ENCODE measurements at places on chromosomes 3 and 15.

- no peak for ATAC-seq
Measured at GRCh38 chr3:167972502-167972901, 123.2 kb downstream of the GOLIM4 start.

GRCh38 chr3:15892311-15893227 lies 94.8 kb upstream of the ANKRD28 start:
- ATAC-seq: no peak

DNA sequence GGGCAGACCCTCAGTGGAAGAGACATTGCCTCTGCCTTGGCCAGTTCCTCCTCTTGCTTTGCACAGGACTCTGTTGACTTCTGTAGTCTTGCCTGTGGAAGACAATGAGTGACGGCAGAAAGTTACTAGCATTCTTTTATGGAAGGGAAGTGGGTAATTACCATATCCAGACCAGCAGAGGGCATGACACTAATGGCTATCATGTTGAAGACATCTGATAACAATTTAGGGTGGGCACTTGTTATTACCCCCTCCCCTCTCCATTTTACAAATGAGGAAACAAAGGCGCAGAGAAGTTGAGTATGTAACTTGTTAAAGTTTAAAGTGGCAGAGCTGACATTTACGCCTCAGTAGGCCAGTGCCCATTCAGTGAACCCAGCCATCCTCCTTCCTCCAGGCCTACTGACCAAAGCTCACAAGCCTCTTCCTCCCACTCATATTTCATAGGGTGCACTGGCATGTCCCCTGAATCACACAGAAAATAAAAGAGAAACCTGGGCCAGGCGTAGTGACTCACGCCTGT lies 48.2 kb upstream of the FMN1 start:
- ATAC-seq: no peak

GRCh38 chr3:196273655-196274054 lies 13.9 kb downstream of the PCYT1A start:
- no peak for ATAC-seq

DNA sequence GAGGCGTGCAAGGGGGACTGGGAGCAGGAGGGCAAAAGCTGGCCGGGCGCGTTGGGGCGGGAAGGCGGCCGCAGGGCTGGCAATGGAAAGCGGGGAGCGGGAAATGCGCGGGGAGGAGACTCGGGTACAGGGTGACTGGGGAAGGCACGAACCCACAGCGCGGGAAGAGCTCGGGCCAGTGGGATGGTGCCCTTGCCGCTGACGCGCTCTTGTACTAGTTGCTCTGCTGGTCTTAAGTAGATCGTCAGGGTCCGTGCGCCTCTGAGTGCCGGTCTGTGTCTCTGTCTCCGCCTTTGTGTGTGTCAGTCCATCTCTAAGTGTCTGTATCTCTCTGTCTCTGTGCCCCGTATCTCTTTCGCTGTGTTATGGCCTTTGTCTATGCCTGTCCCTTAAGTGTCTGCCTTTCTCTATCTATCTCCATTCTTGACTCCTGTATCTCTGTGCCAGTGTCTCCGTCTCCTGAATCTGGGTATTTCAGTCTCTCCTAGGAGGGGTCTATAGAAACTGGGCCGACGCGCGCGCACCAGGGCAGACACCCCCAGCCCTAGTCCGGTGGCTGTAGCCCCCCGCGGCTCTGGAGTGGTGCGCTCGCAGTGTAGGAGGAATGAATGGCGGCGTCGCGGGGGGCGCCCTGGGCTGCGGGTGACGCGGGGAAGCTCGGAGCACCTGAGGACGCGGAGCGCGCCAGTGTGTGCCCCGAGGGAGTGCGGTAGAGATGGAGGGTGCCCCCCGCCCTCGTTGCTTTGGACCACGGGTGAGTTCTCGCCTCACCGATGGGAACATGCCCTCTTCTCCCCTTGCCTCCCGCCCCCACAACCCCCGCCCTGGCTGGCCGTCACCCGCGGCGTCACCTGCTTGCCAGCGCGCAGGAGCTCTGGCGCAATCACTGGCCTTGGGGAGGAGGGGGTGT lies 756 bp upstream of the CAMK2N2 start:
- ATAC-seq: peak; percentile 20

DNA sequence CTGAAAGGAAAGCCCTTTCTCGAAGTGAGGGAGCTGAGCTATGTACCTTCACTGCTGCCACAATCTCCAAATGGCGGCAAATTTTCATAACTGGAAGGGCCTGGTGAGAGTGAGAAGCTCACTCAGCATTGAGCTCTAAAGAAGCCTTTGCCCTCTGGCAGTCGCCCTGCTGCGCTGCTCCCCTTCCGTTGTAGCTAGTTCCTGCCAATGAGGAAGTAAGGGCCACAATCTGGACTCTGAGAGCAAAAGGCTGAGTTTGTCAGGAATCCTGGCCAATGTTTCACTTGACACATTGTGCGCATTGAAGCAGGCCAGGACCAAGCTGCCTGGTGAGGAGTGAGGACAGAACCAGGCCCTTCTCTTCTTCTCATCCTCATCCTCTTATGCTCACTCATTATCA lies 579.5 kb downstream of the PDCD6IP start:
- no peak for ATAC-seq

DNA sequence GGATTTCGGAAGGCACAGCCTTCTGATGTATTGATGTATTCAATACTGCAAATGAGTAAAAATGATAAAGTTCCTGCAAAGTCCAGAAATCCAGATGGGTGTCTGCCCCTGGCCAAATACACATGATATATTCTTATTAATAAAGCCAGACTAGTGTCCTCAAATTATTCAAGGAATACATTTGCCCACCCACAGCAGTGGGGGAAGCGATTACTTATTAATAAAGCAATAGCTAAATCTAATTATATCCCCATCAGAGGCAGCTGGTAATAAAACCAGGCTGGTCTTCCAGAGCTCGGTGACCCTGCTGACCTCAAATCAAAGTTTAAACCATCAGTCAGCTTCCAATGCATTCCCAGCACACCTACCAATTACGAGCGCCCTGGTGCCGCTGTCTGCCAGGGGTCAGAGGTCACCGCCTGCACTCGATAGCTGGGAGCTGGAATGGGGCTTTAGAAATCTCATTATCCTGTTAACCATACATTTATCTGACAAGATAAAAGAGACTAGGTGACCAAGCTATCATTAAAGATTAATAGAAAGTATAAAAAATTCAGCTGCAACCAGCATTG lies 330.3 kb downstream of the UACA start:
- no peak for ATAC-seq

DNA sequence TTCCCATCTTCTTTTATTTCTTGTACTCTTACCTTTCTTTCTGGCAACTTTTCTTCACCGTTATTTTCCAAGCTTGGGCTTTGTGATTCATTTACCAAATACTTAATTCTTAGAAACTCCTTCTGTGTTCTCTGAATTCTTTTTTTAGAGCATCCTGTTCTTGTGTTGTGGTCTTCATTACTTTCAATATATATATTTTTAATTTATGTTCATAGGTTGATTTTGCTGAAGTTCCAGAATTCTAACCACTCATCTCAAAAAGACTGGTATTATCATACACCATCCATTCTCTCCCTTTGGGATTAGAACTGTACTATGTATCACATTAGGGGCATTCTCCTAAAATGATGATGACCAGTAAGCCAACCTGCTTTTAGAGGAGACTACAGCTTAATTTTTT lies 362.3 kb upstream of the CBLB start:
- peak; percentile 73 for ATAC-seq

DNA sequence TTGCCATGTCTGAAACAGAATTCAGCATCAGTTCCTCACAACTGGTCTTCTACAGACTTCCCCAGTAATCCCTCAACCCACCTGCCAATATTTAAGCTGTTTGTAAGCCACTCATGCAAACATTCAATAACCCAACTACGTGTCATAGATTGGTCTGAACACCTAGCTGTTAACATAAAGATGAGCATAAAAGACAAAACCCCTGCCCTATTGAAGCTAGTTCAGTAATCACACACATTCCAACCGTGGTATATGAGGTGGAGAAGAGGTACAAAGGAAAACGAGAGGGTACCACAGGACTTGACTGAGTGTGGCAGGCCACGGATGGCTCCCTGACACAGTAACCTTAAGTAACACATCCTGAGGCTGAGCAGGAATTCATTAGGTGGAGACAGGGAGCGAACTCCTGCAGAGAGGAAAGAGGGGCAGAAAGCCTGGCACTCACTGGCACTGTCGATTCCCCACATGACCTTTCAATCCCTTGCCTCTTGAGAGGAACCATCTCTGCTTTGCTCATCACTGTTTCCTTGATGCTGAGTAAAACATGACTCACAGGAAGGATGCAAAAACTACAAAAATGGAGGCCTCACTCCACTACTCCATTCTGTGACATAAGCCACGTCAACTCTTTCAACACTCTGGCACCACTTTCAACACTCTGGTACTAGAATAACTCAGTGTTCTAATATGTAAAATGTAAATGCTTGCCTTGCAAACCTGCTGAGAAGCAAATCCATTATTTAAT lies 31.3 kb downstream of the RPN1 start:
- peak; percentile 75 for ATAC-seq

- ATAC-seq: no peak
Measured at GRCh38 chr3:57505901-57506300, 38.2 kb downstream of the DNAH12 start.

DNA sequence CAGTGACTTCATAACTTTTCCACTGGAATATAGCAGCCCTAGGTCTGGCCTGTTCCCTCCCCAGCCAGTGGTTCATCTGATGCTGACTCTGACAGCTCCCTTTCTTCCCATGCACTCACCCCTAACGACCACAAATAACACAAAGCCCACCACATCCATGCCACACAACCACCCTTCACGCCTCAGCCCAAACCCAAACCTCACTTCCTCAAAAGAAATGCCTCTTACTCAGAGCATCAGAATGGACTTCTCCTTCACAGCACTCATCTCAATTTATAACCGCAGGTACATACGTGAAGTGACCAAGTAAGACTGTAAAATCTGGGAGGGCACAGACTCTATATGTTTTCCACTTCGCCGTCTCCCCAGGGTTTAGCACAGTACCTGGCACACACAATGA lies 1.1 kb downstream of the RBSN start:
- ATAC-seq: no peak

DNA sequence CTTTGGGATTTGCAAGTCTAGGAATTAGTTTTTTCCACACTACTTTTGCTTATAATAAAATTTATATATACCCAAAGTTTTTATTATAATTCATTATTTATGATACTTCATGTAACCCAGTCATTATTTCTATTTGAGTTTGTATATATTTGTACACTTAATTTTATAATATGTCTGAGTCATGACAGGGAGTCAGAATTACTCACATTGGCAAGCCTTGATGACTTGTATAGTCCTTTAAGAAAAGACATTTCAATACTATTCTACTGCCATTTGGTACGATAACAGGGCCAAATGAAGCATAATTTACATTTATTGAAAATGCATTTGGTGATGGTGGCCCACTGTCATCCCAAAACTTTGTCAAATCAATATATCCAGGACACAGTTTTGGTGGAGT lies 95.9 kb upstream of the UNC13C start:
- no peak for ATAC-seq

DNA sequence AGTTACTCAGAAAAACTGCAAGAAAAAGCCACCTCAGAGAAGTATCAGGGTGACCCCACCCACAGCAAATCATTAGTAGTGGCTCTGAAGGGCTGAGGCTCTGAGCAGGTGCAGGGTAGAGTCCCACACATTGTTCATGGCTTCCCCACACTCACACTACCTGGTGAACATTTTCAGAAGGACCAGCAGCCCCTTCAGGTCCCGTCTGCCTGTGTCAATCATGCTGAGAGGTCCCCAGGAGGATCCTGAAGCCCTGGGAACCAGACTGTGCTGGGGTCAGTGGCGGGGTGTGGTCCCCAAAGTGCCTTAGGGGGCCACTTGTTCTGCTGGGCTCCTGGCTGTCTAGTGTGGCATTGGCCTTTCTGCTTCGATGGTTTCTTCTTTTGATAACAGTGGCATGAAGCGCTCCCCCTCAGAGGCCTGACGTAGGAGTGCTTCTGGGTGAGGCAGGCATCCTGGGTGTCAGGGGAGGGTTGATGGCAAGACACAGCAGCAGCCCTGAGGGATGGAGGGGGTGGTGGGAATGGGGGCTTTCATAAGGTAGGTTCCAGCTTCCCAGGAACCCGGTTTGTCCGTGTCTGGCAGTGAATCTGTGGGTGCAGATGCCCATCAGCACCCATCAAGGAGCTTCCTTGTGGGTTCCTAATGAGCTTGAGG lies 19.0 kb upstream of the FANCD2 start:
- no peak for ATAC-seq

GRCh38 chr15:98943051-98943508 lies 64.5 kb downstream of the PGPEP1L start:
- no peak for ATAC-seq

DNA sequence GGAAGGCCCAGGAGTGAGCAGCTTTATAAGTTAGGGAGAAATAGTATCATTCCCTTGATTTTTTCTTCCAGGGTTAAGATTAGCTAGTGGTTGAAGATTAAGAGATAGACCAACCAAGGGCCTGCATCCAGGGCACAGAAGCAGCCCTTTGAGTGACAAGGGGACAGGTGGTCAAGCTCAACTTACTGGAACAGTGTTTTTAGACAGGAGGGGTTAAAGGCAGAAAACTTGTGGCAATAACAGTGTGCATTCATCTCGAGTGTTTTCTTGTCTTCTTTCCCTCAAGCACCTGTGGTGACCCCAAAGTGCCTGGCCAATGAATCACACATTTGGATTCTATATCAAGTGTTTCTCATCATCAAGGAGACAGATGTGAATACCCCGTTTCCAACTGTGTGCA lies 267.5 kb downstream of the PDCD6IP start:
- ATAC-seq: no peak

- no peak for ATAC-seq
Measured at GRCh38 chr15:40472171-40472727, 1.5 kb downstream of the CHST14 start.

DNA sequence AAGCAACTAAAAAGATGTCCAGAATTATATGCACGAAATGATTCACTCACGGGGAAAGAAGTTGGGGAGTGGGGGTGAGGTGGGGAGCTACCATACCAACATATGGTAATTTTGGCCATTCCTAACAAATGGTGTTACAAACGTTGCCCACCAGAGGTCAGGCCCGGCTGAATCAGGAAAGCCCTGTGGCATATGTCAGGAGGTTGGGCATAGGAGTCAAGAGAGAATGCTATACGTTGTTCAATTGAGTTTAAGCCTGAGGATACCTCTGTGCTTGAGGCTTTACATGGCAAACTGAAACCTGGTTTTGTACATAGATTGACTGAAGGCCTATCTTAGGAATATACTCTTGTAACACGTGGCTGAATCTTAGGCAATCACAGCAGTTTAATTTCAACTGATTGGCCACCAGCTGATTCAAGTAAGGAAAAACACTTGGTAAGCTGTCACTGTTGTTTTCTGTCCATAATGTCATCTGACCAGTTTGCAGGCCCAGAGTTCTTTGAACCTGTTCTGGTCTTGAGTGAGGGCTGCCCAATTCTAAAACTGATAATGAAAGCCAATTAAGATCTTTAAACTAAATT lies 23.4 kb upstream of the SLC2A2 start:
- no peak for ATAC-seq

GRCh38 chr15:87680208-87680607 lies 576.3 kb downstream of the NTRK3 start:
- ATAC-seq: no peak

DNA sequence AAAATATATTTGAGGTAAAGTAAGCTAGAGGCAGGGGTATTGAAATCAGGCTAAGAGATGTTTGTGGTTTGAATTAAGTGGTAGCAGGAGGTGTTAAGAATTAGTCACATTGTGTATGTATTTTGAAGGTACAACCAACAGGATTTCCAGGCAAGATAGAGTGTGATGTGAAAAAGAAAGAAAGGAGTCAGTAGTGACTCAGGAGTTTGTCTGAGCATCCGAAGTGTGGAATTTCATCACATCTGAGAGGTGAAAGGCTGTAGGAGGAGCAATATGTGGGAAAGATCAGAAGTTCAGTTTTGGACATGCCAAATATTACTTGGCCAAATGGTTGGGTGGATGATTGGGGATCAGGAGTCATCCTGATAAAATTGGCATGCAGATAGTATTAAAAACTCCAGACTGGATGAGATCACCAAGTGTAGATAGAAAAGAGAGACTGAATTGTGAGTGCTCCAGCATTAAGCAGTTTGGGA lies 32.1 kb upstream of the EBLN2 start:
- peak; percentile 95 for ATAC-seq

Measured in activated CD4-positive, CD25-positive, alpha-beta regulatory T cell treated with anti-CD3 and anti-CD28 coated beads, Interleukin-2, amount 50 U/mL, for 24 hours (primary cell).